ENCODE measurements at places on chromosomes 7 and 10. TPM values are rescaled to one million over a fixed set of nuclear protein-coding genes. Genes with fewer than 3 reads are reported as not detected.

- DNase-seq: peak; percentile 67
Observed at GRCh38 chr7:105014693-105015389, 836 bp downstream of the KMT2E start.

GRCh38 chr7:143518941-143519340 is 41.3 kb downstream of the TAS2R41 start:
- DNase-seq: no peak

- no peak for DNase-seq
Observed at GRCh38 chr10:60086862-60087261, 180.5 kb upstream of the CCDC6 start.

DNA sequence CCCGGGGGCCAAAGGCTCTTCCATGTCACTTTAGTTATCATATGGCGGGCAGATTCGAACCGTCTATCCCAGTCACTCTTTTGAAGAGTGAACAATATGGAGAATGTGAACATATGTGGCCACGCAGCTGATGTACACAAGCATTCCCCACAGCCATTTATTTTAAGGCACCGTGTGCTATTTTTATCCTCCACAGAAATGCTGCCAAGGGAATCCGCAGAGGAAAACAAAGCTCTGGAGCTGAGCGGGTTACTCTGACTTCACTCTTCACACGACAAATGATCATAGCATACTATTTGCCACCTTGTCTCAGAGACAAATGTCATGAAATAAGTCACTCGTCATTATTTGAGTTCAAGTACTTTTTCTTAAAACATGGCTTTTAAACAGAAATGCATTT is 100.3 kb downstream of the CTBP2 start:
- peak; percentile 74 for DNase-seq

The COBL gene
- polyA plus RNA-seq: 93.1 TPM

- DNase-seq: peak; percentile 69
Observed at GRCh38 chr10:43863859-43864591, 215.3 kb upstream of the ZNF32 start.

The NAPEPLD gene
- 16.6 TPM for polyA plus RNA-seq

DNA sequence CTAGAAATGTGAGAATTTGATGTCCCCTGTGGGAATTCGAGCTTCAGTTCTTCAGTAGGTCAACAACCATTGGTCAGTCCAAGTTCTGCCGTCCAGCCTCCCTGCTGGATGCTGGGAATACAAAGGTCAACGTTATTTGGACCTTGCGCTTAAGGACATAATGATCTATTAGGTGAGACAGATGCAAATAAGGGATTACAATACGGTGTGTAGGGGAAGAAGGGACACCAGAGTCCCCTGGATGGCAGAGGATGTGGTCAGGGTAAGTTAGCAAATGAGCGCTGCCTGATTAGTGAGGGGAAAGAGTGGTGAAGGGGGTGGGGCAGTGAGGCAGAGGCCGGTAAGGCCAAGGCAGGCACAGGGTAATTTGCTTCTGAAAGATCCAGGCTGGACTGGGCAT is 16.2 kb downstream of the CCNY start:
- no peak for DNase-seq

The KAZALD1 gene
- 30.3 TPM for polyA plus RNA-seq

DNA sequence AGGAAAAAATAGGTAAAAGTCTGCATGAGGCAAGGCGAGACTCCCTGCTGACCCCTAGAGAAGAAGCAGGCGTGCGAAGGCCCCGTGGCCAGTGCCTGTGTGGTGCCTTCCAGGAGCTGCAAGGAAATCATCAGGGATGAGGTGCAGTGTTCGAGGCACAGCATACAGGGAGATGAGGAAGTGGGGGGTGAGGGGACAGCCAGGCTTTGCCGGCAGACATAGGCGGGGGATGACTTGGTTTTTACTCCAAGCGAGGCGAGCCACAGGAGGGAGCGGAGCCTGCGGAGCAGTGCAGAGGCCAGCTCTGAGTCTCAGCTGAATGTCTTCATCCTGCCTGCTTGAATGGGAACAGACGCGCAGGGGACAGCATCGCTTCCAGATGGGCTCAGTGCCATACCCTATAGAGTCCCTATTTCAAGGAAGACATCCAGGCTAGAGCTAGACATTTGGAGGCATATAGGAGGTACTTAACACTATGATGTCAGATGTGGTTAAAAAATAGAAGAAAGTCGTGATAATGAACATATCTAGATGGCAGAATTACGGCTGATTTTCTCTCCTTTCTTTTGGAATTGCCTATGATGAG is 49.5 kb downstream of the TCERG1L start:
- no peak for DNase-seq

DNA sequence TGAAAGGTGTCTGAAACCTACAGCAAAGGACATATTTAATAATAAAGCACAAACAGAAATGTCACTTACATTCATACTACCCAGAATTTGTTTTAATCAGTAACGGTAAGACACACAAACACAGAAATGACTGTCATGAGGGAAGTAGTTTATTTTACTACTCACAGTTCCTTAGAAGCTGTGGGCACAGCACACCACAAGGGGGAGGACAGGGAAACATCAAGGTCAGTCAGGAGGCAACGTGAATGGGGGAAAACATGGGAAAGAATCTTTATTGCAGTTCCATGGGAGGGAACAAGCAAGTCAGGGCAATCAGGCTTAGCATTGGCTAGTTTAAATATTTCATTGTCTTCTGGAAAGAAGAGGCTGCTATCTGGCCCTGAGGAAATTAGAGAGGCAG is 123.8 kb upstream of the PDSS1 start:
- no peak for DNase-seq

GRCh38 chr7:15043931-15044330 is 141.4 kb upstream of the DGKB start:
- no peak for DNase-seq

GRCh38 chr7:102395873-102396709 is at the start of gene PRKRIP1:
Gene PRKRIP1, plus strand, starts transcription at chr7:102396363. Its CDS starts 49 bp downstream, at chr7:102396412.
- DNase-seq: peak; percentile 95

DNA sequence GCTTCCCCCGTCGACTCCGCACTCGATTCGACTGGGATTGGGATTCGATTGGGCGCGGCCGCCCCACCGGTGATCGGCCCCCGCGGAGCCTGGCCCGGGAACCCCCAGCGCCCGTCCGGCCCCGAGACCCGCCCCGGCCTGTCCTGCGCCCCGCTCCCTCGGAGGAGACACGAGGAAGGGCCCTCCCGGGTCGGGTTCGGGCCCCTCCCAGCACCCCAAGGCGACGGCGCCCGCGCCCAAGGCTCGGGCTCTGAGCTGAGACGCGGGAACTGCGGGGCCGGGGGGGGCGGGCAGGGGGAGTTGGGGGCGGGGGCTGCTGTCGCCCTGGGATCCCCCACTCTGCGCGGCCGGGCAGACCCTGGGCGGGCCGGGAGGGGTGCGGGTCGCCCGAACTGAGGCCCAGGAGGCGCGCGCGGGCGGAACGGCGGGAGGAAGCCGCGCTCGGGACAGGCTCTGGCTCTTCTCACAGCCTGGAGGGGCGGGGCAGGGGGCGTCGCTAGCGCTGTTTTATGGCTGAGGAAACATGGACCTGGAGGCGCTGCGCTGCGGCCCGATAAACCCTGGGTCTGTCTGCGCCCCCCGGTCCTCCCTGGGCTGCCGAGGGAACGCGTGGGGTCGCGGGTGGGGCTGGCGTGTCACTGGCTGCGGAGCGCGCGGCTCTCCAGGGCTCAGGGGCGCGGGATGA is 1.7 kb upstream of the NKX6-2 start:
- DNase-seq: peak; percentile 40

The ZNF425 gene
- 2.9 TPM for polyA plus RNA-seq

The CACNA2D1 gene
- polyA plus RNA-seq: 136 TPM

GRCh38 chr7:40760293-40760964 is 625.6 kb downstream of the SUGCT start:
- no peak for DNase-seq

GRCh38 chr7:80134536-80135308 is at the start of gene GNAI1:
Gene GNAI1, plus strand, starts transcription at chr7:80134831. Its CDS starts 330 bp downstream, at chr7:80135161.
- peak; percentile 62 for DNase-seq

The PLEKHS1 gene
- 0.12 TPM for polyA plus RNA-seq

DNA sequence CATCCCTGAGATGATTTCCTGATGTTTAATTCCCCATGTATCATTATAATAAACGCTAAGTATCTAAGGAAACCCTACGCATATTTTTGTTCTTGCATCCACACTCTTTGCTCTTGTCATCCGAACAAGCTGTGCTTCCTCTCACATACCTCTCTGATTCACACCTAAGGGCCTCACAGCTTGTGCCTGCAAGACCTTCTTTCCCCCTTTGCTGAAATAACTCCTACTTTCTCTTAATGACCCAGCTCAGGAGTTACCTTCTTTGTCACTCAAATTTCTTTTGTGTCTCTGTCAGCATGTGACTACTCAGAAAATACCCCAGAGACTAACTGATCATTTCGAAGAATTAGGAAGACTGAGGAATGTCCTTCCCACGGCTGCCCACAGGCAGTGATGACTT is 209.3 kb upstream of the IMMP2L start:
- DNase-seq: no peak

GRCh38 chr10:53903756-53904155 is 897.3 kb downstream of the PCDH15 start:
- no peak for DNase-seq

The WNT8B gene
- polyA plus RNA-seq: not detected

- no peak for DNase-seq
Observed at GRCh38 chr10:130461631-130462030, 325.4 kb downstream of the GLRX3 start.

GRCh38 chr10:13928451-13928850 is 341.7 kb downstream of the PRPF18 start:
- DNase-seq: no peak

The INA gene
- 0.09 TPM for polyA plus RNA-seq

- no peak for DNase-seq
Observed at GRCh38 chr10:81108516-81109199, 571.0 kb downstream of the SH2D4B start.

DNA sequence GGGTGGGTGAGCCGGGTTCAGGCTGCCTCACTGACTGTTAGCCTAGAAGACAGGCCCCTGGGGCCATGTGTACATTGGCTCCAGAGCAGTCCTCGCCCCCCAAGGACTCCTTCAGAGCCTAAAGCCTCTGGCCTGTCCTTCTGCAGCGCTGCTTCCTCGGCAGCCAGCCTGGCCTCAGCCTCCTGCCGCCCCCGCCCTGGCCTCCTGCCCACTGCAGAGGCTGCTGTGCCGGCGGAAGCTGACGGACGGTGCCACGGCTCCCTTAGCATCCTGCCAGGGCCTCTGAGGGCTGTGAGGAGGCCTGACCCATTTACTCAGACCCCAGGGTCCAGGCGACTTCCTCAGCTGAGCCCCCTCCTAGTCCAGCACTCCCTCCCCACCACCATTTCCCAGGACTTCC is 4.9 kb downstream of the SRRM3 start:
- DNase-seq: no peak

- DNase-seq: peak; percentile 25
Observed at GRCh38 chr7:111098011-111098925, 7.3 kb downstream of the LRRN3 start.
